ENCODE measurements at places on chromosomes 6 and 20. TPM values are rescaled to one million over a fixed set of nuclear protein-coding genes. Genes with fewer than 3 reads are reported as not detected.

Gene KCNQ2
- 354 TPM for total RNA-seq

Gene KLC4
- total RNA-seq, result 62.3 TPM

Gene LRRN4
- total RNA-seq, result not detected

Gene TP53TG5
- not detected for total RNA-seq

Gene MICA
- 0.42 TPM for total RNA-seq

Gene ARMC2
- total RNA-seq, result 6.9 TPM

Gene WFDC5
- total RNA-seq, result not detected

Gene IL17A
- total RNA-seq, result not detected

Gene BPIFB2
- total RNA-seq, result not detected

Gene SASH1
- total RNA-seq, result 5.0 TPM

Gene RAB32
- 8.6 TPM for total RNA-seq

Gene SLC52A3
- total RNA-seq, result not detected

Measured in glutamatergic neuron (in vitro differentiated cells).